ENCODE measurements at places on chromosomes 7 and 10.

- DNase-seq = no peak
Measured at GRCh38 chr10:102799691-102800471, 37.3 kb downstream of the CYP17A1 start.

DNA sequence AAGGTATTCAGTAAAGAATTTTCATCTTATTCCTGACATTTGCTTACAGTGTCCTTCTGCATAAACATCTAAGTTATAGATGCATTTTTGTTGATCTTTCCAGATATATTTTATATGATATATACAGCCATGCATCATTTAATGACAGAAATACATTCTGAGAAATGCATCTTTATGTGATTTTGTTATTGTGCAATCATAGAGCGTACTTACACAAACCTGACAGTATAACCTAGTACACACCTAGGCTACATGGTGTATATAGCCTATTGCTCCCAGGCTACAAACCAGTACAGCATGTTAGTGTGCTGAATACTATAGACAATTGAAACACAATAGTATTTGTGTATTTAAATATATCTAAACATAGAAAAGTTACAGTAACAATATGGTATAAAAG lies 642.0 kb downstream of the XPNPEP1 start:
- no peak for DNase-seq

DNA sequence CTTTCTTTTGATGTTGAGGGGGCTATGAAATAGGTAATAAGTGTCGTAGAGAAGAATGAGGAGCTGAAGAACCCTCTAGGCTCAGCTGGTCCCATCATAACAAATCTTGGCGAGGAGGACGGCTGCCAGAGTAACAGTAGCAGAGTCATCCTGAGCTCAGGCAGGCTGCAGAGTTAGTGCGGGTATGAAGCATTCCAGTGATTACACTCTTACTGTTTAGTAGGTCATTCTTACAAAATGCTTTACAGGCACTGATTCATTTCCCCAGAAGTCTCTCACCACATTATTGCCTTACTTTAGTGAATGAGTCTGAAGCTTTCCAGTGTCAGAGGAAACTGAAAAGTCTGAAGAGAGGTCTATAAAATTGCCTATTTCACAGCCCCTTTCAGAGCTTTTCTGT lies 43.9 kb upstream of the GPR158 start:
- no peak for DNase-seq

GRCh38 chr10:113459626-113460280 lies 93.1 kb upstream of the HABP2 start:
- no peak for DNase-seq

DNA sequence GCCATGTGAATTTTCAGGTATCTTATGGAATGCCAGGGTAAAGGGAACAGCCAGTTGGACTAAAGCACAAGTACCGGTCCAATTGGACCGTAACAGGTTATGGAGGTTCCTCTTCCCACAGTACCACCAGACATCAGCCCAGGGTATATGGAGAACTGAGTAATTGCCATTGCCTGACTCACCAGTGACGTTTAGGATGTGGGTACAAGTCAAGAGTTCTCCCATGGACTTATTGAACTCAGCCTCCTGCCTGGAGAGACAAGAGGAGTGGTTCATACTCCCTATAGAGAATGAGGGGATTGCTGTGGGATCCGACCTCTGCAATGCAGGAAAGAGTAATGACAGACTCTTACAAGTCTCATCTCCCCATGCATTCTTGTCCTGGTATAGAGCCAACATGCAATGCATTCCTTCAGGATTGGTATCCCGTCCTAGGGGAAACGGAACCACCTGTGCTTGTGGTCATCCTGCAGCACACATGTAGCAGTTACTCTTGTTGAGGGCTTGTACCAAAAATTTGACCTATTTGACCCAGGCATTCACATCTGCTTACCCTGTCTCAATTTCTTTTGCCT lies 30.7 kb upstream of the ELOVL3 start:
- DNase-seq = no peak
